ENCODE measurements at places on chromosomes 1 and 21.
A peak's percentile ranks its signal among the peaks of the same experiment; 100 is the strongest.

DNA sequence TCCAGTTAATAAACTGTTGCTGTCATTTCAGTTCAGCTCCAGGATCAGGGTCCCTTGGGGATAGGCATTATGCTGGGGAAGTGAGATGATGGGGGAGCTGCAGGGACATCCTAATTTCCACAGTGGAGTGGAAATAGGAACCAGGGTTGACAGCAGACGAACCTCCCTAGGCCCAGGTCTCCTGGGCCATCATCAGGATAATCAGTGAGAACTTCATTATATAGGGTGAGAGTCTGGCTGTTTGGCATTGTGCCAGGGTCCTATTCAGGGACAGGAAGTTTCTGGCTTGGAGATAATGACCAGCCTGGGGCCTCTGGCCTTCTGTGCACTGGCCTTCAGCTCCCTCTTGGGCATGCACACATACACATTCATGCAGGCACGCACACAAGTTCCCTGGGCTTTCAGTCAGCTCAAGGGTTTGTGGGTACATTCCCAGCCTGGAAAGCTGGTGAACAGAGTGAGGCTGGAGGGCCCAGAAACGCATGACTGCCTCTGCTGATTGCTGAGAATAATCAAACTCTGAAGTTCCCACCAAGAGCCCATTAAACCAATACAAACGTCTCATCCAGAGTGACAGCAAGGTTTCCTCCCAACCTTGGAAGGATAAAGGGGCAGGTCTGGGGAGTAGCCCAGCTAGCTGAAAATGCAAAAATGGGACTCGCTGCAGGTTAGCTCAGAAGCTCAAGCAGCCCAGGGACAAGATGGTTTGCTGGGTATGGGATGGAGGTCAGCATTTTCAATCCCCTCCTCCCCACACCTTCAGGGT lies 13.9 kb upstream of the LRIG2 start:
- no peak for DNase-seq

DNA sequence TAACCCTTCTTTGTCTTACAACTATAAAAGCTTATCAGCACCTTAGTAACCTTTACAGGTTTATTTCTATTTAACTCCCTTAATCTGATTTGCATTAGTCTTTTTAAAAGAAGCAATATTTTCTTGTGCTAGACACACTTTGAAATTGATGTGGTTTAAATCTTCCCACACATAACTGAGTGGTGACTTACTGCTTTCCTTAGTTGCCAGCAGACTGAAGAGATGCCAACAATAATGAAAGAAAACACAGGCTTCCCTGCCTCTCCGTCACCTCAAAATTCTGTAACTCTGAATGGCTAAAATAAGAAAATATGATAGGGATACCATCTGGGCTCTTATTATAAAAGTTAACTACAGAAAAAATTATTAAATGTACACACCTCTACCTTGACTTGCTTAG lies 196.8 kb downstream of the PTBP2 start:
- no peak for DNase-seq

DNA sequence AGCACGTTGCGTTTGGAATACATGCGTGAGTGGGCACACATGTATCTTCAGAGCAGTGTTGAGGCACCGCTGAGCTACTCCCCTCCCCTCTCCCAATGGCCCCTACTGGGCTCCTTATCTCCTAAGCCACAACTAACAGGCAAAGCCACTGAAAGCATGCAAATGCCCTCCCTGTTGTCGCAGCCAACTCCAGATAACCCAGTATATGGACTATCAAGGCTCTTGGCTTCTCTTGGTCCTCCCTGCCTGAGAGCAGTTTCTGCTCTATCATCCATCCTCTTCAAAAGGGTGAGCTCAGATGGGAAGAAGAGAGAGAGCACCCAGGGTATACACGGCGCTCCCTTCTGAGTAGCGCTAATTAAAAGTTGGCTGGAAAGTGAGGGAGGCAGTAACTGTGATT lies 58.5 kb upstream of the CNTN2 start:
- no peak for DNase-seq

- DNase-seq = no peak
These were observed 227.2 kb downstream of the DPYD start for GRCh38 chr1:97693601-97694000.

DNA sequence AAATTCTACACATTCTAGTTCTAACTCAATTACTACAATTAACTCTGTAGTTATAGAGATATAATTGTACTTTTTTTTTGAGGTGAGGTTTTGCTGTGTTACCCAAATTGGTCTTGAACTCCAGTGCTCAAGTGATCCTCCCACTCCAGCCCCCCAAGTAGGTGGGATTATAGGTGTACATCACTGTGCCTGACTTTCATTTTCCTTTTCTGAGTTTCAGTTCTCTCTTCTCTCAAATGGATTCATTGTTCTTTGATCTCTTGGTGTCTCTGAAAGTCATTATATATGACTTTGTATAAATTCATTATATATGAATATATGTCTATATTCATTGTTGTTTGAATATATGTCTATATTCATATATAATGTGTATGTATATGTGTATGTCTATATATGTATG lies 74.0 kb upstream of the GALNT2 start:
- no peak for DNase-seq

DNA sequence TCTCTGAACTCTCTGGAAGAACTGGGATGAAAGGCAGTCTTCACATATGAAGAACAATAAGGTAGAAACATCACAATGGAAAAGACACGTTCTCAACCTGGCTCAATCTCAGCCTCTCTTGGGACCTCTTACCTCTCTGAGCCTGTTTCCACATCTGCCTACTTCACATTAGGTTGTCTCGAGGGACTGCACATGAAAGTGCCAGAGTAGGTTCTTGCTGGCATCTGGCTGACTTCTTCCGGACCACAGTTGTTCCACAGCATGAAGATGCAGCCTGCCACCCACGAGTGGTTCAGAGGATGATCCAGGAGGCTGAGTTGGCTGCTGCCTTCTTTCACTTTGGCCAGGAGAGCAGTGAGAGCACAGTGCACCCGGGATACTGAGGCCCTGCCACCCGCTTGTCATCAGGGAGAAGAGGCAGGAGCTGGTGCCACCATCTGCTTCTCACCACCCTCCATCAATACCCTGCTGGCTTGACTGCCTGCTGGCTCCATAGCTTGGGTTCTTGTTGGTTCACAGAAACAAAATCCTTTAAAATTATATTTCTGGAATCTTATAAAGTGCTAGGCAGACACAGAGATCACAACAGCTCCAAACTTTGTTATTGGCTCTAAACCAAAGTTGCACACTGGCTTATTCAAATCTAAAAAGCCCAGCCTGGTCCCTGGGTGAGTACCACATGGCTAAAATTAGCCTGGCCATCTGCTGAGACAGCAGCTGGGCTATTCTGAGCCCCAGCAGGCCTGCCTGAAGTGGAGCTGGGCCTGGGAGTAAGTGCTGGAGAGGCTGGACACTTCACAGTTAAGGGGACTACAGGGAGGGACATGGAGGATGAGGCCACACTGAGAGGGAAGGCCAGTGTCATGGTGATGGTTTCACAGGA lies 46.9 kb upstream of the LIN9 start:
- DNase-seq = no peak

DNA sequence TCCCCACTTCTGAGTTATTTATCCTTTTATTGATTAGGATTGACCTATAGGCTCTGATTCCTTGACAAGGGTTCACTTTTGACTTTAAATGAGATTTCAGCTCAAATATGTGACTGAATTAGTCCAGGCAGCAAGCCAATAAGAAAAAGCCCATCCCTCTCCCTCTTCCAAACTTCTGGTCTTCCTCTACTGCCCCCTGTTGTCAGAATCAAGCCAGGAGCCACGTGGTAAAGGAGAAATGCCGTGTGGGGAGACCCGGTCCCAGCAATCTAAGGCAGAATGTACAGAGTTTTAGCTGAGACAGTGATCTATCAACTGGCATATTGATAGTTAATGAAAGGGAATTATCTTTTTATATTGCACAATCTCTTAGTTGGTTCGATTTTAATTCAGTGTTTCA lies 5.2 kb downstream of the ADAMTS5 start:
- DNase-seq = no peak

GRCh38 chr1:180614730-180615129 lies 17.1 kb upstream of the XPR1 start:
- DNase-seq = no peak

- no peak for DNase-seq
These were observed 3.4 kb downstream of the SOAT1 start for GRCh38 chr1:179297105-179297378.

GRCh38 chr1:223712194-223712849 lies at the start of gene CAPN2:
Gene CAPN2, plus strand, starts transcription at chr1:223712539. Its CDS starts 102 bp downstream, at chr1:223712641.
- peak; percentile 65 for DNase-seq

DNA sequence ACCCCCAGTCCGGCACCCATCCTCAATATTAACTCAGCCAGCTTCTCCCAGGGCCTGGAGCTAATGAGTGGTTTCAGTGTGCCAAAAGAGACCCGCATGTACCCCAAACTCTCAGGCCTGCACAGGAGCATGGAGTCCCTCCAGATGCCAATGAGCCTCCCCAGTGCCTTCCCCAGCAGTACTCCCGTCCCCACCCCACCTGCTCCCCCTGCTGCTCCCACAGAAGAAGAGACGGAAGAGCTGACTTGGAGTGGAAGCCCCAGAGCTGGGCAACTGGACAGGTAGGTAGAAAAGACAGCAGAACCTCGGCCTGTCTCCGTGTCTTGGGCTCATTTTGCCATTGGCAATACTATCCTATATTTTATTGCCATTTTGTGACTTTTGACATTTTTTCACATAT lies 45.4 kb upstream of the IPO9 start:
- no peak for DNase-seq

- no peak for DNase-seq
These were observed 228.4 kb downstream of the DAB1 start for GRCh38 chr1:57195436-57195941.

DNA sequence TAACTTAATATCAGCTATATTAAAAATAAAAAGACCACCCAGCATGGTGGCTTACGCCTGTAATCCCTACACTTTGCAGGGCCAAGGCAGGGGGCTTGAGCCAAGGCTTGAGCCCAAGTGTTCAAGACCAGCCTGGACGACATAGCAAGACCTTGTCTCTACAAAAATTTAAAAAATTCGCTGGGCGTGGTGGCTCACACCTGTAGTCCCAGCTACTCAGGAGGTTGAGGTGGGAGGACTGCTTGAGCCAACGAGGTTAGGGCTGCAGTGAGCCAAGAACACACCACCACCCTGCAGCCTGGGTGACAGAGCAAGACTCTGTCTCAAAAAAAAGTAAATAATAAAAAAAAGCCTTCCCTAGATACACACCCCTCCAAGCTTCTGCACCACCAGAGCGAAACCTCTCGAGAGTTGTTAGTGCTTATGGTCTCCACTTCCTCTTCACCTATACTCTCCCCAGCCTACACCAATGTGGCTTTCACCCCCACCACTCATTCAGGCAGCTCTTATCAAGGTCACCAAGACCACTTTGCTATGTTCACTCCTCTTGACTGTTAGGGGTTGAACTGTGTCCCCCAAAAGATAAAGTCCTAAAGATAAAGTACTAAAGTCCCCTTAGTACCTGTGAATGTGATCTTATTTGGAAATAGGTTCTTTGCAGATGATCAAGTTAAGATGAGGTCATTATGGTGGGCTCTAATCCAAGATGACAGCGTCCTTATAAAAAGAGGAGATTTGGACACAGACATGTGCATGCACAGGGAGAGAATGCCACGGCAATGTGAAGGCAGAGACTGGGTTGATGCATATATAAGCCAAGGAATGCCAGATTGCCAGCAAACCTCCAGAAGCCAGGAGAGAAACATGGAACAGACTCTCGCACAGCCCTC lies 6.8 kb upstream of the PPP1R15B start:
- DNase-seq = no peak

DNA sequence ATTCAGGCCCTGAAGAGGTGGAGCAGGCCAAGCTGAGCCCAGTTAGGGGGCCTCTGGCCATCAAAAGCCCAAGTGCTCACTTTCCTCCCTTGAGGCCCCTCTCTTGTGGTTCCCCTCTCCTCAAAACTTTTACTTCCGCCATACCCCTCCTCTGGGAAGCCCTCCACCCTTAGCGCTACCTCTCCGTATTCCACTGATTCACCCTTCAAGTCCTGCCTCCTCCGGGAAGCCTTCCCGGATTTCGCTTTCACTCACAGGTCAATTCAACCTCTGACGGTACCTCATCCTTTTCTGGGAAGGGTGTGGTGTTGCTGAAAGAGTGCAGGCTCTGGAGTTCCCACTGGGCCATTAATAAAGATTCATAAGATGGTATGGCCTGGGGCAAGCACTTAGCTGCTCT lies 19.1 kb downstream of the SPOCD1 start:
- no peak for DNase-seq

GRCh38 chr21:27614231-27614630 lies 647.3 kb upstream of the ADAMTS5 start:
- no peak for DNase-seq

GRCh38 chr1:204065174-204065985 lies 7.5 kb upstream of the SOX13 start:
- DNase-seq = no peak

- no peak for DNase-seq
These were observed 810 bp downstream of the ZBTB37 start for GRCh38 chr1:173869021-173869359.

DNA sequence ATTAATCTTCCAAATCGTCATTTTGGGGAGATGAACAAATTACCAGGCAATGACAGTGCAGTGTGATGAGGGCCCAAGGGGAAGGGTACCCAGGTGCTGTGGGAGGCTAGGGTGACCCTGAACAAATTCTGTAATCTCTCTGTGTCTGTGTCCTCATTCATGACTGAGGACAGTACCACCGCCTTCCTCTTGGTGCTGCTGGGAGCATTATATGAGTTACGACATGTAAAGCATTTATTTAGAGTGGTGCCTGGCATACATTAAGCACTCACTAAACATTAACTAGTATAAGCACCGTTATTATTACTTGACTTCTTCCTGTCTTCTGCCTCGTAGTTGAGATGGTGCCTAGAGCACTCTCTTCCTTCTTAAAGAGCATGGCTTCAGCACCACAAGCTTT lies 468.2 kb upstream of the VAMP3 start:
- no peak for DNase-seq

- DNase-seq = no peak
These were observed 39.4 kb downstream of the ZP4 start for GRCh38 chr1:237851210-237851845.

DNA sequence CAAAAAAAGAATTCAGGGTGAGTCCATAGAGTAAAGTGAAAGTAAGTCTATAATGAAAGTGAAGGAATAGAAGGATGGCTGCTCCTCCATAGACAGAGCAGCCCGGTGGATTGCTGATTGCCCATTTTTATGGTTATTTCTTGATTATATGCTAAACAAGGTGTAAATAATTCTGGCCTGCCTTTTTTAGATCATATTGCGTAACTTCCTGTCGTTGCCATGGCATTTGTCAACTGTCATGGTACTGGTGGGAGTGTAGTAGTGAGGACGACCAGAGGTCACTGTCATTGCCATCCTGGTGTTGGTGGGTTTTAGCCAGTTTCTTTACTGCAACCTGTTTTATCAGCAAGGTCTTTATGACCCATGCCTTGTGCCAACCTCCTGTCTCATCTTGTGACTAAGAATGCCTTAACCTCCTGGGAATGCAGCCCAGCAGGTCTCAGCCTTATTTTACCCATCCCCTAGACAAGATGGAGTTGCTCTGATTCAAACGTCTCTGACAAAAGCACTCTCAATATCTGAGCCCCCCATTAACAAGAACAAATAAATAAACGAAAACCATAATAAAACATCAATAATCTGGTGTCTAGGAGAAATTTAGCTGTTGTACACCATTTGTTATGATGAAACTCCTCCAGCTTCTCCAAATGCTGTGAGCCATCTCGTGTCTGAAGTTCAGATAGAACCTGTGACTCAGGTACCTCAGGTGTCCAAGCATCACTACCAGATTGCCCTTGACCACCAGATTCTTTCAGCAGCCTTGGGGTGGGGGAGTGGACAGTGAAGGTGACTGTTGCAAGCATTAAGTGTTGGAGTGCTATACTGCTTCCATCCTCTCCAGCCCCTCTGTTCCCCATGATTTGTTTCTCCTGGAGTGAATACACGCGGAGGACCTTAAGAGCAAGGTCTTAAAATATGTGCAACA lies 36.0 kb downstream of the EBNA1BP2 start:
- no peak for DNase-seq
